ENCODE measurements at places on chromosomes 3 and 15.

DNA sequence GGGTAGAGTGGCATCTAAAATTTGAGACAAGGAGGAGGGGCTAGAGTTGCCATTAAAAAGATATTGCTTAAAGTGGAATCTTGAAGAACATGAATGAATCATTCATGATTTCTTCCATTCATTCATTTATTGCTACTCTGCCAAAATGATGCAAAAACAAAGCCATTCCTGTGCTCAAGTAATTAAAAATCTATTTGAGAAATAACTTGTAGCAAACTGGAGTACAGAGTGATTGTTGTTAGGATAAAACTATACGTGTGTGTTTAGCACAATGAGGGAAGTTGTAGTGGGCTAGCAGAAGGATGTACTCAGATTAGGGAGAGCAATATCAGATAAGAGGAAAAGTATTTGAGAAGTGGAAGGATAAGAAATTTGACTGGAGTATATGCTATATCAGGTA lies 11.7 kb upstream of the CLDN1 start:
- DNase-seq, result no peak

DNA sequence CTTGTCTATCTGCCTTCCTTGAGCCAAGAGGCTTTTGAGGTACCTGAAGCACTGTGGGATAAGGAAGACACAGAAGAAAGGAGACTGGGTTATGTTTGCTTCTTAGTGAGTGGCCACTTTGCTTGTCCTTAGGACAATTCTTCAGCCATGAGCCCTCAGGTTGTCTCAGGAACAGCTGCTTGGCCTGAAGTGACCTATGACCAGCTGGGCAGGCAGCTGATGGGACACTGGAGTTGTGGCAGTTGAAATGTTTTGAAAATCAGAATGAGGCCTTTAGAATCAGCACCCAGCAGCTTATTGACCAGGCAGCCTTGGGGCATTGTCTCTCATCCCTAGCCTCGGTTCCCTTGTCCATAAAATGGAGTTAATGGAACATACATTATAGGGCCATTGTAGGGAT lies 37.0 kb downstream of the RBP2 start:
- DNase-seq, result no peak

DNA sequence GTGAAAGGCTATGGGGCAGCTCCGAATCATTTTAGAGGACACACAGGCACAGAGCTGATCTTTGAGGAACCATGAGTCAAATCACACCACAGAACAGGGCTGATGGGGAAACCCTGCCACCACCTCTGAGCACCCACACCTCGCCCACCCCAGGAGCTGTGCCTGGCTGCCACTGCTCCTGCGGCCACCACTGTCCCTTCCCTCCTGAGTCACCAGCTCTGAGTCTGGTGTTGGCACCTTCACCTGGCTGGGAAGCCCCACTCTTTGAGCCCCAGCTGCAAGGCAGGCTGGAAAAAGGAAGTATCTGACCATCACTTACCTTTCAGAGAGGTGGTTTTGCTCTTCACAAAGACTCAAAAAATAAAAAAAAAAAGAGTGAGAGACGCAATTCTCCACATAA lies 63.6 kb upstream of the MEF2A start:
- no peak for DNase-seq

- no peak for DNase-seq
These were observed 176.8 kb upstream of the EPHA3 start for GRCh38 chr3:88930611-88931010.

- DNase-seq, result no peak
These were observed 71.0 kb downstream of the NTRK3 start for GRCh38 chr15:88185584-88185983.

DNA sequence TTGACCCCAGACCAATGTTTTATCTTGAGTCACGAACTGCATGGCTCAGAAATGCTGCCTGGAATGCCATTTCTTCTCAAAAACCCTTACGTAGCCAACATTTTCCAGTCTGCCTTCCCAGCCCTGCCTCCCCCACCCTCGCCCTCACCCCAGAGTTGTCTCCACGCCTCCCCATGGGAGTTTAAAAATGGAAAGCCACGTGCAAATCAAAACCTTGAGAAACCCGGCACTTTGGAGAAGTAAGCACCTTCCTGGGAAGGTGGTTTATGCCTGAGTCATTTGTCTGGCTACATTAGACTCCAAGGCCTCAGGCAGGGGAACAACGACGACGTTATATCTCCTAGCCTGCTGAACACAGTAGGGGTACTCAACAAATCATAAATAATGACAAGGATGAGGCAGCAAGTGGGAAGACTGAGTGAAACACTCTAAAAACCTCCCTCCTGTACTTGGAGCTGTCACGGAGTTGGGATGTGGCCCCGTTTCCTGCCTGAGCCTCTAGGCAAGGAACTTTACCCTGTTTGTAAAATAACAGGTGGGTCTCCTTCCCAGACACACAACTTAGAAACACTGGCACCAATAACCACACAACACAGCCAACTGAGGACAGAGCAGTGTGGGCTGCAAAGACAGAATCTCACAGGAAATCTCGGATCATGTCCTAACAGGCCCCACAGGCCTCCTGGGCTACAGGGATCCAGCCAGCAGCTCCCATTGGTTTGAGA lies 179.1 kb downstream of the NTRK3 start:
- DNase-seq, result no peak

GRCh38 chr3:108292905-108293328 lies 3.4 kb upstream of the HHLA2 start:
- no peak for DNase-seq

DNA sequence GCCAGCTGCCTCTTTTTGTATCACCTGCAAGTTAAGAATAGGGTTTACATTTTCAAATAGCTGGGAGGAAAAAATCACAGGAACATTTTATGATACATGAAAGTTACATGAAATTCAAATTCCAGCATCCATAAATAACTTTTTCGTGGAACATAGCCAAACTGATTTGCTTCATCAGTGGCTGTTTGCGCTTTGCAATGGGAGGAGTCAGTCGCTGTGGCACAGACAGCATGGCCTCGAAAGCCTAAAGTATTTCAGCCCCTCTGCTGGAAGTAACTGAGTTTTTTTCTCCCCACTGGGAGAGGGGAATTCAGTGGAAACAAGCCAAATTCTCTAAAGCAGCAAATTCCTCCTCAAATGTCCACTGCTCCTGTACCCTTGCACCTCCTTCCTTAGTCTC lies 271.9 kb downstream of the SUCLG2 start:
- no peak for DNase-seq

- DNase-seq, result no peak
These were observed 110.8 kb downstream of the TNIK start for GRCh38 chr3:171349392-171349791.

- no peak for DNase-seq
These were observed 32.5 kb upstream of the MINAR1 start for GRCh38 chr15:79399606-79400005.

GRCh38 chr15:56468401-56468800 lies 3.5 kb upstream of the MNS1 start:
- DNase-seq, result no peak

DNA sequence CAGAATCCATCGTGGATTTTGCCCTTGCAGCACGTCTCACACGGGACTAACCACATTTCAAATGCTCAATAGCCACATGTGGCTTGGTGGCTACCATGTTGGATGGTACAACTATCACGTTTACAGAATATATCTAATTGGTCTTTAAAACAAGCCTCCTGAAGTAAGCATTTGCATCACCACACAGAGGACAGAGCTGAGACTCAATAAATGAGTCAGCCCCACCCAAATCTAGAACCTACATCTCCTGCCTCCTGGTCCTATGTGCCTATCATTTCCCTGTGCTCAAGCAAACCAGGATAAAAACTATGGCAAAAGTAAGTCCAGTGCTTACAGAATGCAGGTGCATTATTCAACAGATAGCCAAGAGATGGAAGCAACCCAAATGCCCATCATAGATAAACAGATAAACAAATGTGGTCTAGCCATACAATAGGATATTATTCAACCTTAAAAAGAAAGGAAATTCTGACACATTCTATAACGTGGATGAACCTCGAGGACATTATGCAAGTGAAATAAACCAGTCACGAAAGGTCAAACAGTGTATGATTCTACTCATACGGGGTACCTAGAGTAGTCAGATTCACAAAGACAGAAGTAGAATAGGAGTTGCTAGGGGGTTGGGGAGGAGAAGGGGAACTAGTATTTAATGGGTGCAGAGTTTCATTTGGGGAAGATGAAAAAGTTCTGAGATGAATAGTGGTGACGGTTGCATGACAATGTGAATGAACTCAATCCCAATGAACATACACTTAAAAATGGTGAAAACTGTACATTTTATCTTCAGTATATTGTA lies 43.9 kb downstream of the SRGAP3 start:
- DNase-seq, result no peak

DNA sequence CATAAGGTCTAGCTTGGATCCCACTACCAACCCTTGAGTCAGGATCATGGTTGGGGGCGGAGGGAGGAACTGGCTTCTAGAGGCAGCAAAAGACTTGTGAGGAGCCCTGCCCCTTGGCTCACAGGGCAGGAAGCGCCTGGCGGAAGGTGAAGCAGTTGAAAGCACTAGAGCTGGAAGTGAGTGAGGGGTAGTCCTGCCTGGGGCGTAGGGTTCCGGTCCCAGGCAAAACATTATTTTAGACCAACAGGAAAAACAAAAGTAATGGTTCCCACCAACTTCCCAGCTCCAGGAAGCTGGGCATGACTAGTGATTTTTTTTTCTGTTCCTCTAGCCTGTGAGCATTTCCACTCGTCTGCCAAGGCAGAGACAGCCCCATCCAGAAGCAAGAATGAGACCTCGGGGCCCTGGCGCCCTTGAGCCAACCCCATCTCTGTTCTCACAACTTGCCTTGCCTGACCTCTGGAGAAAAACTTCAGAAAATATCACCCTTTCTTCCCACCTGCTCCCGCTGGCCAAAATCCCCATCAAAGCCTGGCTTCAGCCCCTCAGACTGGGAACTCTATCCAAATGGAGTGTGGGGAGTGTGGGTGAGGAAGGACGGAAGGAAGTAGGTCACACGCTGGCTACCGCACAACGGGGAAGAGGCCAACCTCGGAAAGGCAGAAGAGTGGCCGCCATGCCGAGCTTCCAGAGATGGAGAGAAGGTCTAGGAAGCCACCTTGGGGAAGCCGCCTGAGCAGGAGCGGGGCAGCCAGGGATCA lies 57.5 kb downstream of the RBPMS2 start:
- DNase-seq, result no peak

GRCh38 chr3:57064572-57064971 lies 4.1 kb downstream of the SPATA12 start:
- DNase-seq, result no peak

DNA sequence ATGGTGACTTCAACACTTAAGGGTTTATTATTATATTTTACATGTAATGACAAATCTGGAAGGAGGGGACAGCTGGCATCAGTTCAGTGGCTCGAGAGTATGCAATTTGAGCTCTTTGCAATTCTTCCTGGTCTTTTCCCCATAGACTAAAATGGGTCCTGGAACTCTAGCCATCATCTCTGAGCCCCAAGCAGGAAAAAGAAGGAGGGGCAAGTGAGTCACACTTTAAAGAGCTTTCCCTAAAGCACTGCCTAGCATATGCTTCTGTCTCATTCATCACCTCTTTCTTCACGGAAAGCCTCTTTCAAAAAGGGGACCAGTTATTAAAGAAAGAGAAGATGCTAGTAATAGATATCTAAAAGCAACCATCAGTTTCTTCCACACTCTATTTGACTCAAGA lies 466.3 kb downstream of the ZIC1 start:
- DNase-seq, result no peak

DNA sequence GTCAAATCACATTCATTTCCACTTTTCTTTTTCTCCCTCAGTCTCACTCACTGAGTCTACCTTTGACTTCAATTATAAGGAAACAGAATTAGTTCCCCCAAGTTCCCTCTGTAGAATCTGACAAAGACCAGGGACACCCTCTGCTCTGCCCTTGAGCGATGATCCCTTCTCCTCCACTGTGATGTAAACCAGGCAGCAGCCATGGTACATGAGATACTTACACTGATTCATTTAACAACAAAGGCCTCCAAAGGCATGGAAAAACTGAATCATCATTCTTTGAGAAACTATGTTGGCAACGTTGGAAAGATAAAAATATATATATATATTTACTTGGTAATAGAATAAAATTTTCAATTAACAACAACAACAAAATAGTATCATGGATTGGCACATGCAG lies 84.1 kb downstream of the P3H2 start:
- DNase-seq, result no peak

DNA sequence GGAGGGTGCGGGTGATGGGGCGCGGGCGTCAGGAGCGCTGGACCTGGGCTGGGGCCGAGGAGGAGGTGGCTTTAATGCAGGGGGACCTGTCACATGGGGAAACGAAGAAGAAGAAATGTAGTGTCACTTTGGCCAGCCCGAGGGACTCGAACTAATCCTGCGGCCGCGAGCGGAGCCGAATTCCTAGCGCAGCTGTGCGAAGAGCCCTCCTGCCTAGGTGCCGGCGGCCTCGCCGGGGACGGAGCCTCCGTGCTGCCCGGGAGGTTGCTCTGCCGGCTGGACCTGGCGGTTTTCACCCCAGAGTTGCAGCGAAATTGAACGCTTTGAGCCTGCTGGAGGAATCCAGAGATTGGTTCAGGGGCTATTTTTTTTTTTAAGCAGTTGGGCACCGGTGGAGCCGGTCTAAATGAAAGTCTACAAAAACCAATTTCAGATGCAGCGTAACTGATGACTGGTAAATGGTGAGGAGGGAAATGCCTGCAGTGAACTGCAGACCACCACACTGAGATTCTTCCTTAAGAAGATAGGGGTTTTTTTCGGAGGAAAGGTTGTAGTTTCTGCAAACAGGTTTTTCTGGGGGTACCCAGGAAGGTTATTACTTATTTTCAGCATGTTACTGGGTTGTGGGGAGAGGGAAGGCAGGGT lies 662 bp downstream of the TMEM108 start:
- DNase-seq, result no peak

DNA sequence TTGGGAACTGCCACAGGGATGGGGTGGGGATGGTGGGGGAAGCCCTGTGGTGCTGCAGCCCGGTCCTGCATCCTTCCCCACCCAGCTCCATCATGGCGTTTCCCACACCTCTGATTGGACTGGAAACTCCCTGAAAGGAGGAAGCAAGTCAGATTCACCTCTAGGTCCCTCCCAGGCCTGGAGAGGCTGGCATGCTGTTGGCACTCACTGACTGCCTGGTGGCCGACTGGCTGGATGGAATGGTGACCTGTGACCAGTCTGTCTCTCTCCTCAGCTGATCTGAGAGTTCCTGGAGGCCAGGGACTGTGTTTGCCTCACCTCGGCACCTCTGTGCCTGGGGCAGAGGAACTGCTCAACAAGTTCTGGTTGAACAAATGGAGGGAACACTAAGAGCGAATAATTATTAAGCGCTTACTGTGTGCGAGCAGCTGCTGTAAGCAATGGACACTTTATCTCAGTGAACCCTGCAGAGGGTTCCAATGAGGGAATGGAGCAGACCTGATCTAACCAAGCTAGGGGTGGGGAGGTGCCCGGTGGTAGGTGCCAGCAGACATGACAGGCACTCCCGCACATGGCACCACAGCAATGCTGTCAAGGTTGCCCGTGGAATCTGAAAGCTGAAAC lies 3.5 kb upstream of the HHATL start:
- DNase-seq, result no peak

GRCh38 chr15:37204692-37205091 lies 104.3 kb upstream of the MEIS2 start:
- DNase-seq, result no peak

All from stimulated activated CD4-positive, alpha-beta T cell treated with anti-CD3 and anti-CD28 coated beads, Interleukin-1b, Interleukin-23, amount 100 ng/mL, for 1 hour (primary cell).